Kidney (tissue), 22 donors: ENCODE measurements at places on chromosomes 7 and 10. TPM values are rescaled to one million over a fixed set of nuclear protein-coding genes. Genes with fewer than 3 reads are reported as not detected.

GRCh38 chr7:149248777-149249176 is 9.3 kb downstream of the ZNF212 start:
- H3K4me3 ChIP-seq, result no peak overlapping the region
- no peak for DNase-seq
- H3K4me1 ChIP-seq, result no peaks in the 10 kb centered on the region
- H3K27ac ChIP-seq, result no peak overlapping the region
- H3K36me3 ChIP-seq, result peaks cover 7% of the 10 kb centered on the region

DNA sequence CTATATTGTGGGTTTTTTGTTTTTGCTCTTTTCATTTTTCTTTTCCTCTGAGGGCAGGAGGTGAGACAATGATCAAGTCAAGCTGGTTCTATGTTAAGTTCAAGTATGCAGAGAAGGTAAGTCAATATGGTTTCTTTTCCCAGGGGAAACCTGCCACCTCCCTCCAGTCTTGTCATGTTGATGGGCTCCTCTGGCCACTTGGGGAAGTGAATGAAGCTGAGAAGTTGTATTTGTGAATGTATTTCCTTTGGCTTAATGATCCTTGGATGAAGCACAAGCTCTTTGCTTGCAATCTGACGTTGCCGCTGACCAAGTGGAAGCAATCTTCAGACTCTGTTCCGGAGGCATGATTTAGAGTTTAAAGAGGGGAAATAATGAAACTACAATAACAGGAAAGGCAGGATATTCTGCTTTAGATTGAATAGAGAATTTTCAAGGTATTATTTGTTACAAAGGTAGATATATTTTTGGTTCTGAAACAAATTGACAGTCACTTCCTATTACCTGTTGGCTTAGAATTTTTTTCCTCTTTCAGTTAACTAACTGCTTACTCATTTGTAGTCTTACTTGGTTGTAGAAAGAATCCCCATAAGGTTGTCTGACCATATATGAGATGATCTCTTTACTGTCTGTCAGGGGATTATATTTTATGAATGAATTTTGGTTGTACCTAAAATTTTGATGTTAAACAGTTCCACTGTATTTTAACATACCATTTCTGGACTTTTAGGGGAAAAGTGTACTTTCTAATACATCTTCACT is 369.6 kb downstream of the AUTS2 start:
- no peaks in the 10 kb centered on the region for H3K36me3 ChIP-seq
- no peak overlapping the region for H3K27ac ChIP-seq
- DNase-seq, result peak; percentile 74
- H3K4me3 ChIP-seq, result peak overlapping the region; percentile 17
- no peaks in the 10 kb centered on the region for H3K27me3 ChIP-seq

GRCh38 chr7:134943785-134944400 is 42.4 kb upstream of the AGBL3 start:
- H3K36me3 ChIP-seq, result no peaks in the 10 kb centered on the region
- H3K4me3 ChIP-seq, result no peak overlapping the region
- H3K4me1 ChIP-seq, result peaks cover 2% of the 10 kb centered on the region
- H3K27ac ChIP-seq, result no peak overlapping the region

- no peak overlapping the region for H3K4me3 ChIP-seq
- no peaks in the 10 kb centered on the region for H3K27me3 ChIP-seq
Measured at GRCh38 chr10:71059054-71059818, 153.1 kb upstream of the UNC5B start.

GRCh38 chr10:80538481-80539185 is 931 bp downstream of the SH2D4B start:
- H3K4me1 ChIP-seq, result no peaks in the 10 kb centered on the region
- no peak overlapping the region for H3K4me3 ChIP-seq
- H3K27me3 ChIP-seq, result no peaks in the 10 kb centered on the region
- DNase-seq, result no peak
- H3K36me3 ChIP-seq, result no peaks in the 10 kb centered on the region

DNA sequence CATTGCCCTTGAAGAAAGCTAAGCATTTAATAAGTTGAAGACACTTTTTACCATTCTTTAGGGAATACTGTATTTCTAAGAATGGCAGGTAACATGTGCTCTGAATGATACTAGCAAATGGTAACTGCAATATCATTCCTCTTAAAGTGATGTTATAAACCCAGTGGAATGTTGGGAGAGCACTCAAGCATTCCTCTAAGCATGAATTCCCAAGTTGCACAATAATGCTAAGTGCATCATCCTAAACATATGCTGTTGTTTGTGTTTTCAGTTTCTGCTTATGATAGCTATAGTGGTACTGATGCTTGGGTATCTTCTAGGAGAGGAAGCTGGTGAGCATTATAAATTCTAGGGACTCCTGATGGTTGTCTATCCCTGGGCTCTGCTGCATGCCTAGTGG is 673.9 kb downstream of the PHTF2 start:
- no peaks in the 10 kb centered on the region for H3K36me3 ChIP-seq
- H3K4me1 ChIP-seq, result no peaks in the 10 kb centered on the region
- no peak for DNase-seq
- H3K4me3 ChIP-seq, result no peak overlapping the region
- no peaks in the 10 kb centered on the region for H3K27me3 ChIP-seq

DNA sequence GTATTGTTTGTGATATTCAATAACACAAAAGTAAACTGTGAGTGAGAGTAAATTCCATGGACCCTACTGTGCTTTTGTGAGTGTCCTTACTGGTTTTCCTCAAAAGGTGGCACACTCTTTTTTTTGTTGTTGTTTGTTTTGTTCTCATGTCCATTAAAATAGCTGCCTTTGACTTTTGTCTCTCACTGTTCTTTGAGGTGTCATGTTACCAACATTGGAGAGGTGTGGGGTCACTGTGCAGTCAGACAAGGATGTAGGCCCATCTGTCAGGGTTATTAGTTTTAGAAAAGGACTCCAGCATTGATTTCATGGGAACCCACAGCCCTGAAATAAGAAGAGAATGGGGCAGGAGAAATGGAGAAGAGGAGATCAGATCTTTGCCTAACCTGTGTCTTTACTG is 383.1 kb downstream of the SORCS3 start:
- H3K4me1 ChIP-seq, result no peaks in the 10 kb centered on the region
- H3K27ac ChIP-seq, result no peak overlapping the region
- H3K36me3 ChIP-seq, result no peaks in the 10 kb centered on the region

- no peaks in the 10 kb centered on the region for H3K36me3 ChIP-seq
- H3K4me1 ChIP-seq, result no peaks in the 10 kb centered on the region
- H3K27me3 ChIP-seq, result no peaks in the 10 kb centered on the region
- H3K27ac ChIP-seq, result no peak overlapping the region
- no peak for DNase-seq
Measured at GRCh38 chr7:97868788-97869187, 3.4 kb downstream of the ASNS start.

ALOX5 gene
- total RNA-seq, result 58.1 TPM

DYDC2 gene
- 0.57 TPM for total RNA-seq

ZDHHC6 gene
- 37.5 TPM for total RNA-seq

ZPBP gene
- total RNA-seq, result 0.22 TPM

TMEM176A gene
- 288 TPM for total RNA-seq

MEOX2 gene
- total RNA-seq, result 1.2 TPM
